Cortex of kidney (tissue), 1 donor: ENCODE measurements at places on chromosomes 16 and 17.

DNA sequence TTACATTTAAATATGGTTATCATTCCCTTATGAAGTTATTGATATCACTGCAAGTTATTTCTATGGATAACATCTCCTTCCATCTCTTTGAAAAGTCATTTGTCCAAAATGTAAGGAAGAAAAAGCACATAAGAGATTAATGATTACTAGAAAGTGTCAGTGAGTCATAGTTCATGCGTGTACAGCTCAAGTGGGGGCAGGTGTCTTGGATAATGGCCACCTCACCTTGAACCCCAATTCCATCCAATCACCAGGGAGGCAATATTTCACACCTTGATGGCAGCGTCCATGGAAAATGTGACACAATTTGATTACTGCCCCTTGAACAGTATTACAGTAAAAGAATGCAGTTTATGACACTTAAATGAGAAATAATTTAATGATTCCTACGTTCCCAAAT is 358.3 kb upstream of the SOX9 start:
- no peak for DNase-seq

- DNase-seq = no peak
Measured at GRCh38 chr16:2532494-2533141, 1.4 kb upstream of the CEMP1 start.

- DNase-seq = no peak
Measured at GRCh38 chr17:30520436-30520835, 43.2 kb downstream of the GOSR1 start.

DNA sequence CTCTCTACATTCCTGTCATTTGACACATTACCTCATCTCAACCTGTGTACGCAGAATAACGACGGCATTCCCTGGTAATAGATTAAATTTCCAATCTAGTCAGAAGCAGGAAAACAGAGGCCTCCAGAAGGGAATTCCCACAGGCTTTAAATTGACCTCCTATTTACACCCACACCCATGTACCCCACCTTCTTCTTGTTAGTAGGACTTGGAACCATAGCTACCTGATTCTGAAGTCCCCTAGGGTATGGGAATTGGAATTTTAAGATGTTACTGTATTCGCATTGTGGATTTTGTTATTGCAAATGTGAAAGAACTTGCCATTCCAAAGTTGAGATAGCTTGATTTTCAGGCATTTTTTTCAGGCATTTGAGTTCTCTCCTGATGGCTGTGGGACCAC is 377.5 kb upstream of the DYNLRB2 start:
- DNase-seq = no peak

GRCh38 chr16:71568551-71568950 is 8.3 kb downstream of the TAT start:
- DNase-seq = no peak

DNA sequence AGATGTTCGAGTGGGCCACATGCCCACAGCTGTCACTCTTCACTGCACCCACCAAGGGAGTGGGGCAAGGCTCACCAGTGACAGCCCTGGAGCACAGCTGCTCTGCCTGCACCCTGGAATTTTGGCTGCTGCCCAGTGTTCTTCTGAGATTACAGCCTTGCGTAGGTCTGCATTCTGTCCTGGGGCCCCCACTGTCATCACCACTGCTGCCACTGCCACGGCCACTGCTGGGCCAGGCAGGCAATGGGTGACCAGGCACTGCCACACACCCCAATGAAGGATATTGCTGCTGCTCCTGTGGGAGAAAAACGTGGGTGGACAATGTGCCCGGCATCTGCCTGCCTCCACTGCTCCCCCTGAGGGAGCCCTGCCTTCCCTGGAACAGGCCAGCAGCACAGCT is 1717.0 kb downstream of the TP53TG3F start:
- DNase-seq = no peak

DNA sequence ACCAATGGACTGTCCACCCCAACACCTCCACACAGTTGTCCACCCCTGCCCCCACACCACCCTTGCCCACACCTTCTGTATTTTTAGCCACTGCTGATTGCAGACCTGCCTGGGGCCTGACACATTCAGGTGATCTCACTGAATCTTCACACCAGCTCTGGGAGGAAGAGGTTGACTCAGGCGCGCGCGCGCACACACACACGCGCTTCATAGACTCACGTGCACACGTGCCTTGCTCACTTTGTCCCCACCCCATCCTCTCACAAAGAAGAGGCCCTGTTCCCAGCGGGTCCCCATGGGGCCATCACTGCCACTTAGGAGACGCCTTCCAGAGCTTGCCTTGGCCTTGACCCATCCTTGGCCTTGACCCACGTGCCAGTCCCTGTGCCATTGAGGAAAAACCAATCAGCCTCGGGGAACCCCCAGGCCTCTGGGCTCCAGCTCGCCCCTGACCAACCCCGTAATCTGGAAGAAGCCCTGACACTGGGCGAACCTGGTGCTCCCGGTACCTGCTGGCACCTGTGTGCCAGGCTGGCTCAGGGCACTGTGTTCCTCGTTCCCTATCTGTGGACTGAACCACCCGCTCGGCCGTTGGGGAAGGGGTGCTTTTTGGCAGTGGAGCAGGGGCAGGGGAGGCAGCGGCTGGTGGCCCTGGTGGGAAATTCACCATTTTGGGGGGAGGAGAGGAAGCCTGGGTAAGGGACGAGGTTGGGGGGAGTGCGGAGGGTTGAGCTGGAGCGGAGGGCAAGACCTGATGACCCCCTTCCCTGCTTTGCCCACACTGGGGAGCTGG is 3.2 kb downstream of the NLGN2 start:
- DNase-seq = no peak

GRCh38 chr16:66758086-66758485 is 6.7 kb upstream of the DYNC1LI2 start:
- no peak for DNase-seq

- DNase-seq = no peak
Measured at GRCh38 chr17:36001862-36002603, 680 bp upstream of the CCL15 start.

DNA sequence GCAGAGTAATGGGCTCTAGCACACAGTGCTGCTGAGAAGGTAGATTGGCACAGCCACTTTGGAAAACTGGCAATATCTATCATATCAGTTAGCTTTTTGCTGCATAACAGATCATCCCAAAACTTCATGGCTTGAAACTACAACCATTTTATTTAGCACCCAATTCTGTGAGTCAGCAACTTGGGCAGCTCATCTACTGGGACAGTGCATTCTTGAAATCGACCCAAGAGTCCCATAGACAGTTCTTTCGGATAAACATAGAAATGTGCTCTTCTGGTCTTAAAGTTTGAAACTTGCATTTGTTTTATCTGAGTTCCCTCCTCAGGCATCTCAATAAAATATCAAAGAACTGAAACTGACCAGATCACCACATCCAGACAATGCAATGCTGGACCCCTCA is 76.7 kb downstream of the CEP112 start:
- no peak for DNase-seq

- no peak for DNase-seq
Measured at GRCh38 chr17:12522336-12522735, 143.4 kb upstream of the MYOCD start.

DNA sequence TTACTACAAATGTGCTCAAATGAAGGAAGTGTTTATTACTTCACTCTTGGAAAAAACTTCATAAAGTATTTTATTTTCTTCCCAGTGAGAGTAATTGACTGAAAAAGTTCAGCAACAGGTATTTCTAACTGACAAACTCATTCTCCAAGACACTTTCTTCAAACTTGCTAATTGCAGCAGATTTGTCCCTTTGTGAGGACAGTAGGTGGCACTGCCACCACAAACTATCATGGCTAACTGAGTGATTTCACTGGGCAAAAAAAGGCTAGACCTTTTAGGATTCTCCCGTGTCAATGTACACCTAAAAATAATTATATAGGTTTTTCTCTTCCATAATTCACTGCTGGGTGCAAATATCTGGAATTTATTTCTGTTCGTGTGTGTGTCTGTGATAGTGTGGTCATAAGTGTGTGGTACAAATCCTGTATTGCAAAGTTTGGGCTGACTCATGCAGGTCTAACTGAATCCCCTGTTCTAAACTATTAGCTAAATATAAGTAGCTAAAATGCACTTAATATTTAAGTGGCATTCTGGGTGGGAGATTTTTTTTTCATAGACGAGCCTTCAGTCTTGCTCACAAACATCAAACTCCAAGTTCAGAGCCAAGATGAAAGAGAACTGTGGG is 3.9 kb downstream of the HS3ST3A1 start:
- DNase-seq = no peak

GRCh38 chr17:28097901-28098300 is 55.4 kb downstream of the NLK start:
- DNase-seq = no peak
